CD4-positive, alpha-beta T cell treated with Interleukin-4 for 1 hour (primary cell): ENCODE measurements at places on chromosomes 6 and 20.
A peak's percentile ranks its signal among the peaks of the same experiment; 100 is the strongest.

DNA sequence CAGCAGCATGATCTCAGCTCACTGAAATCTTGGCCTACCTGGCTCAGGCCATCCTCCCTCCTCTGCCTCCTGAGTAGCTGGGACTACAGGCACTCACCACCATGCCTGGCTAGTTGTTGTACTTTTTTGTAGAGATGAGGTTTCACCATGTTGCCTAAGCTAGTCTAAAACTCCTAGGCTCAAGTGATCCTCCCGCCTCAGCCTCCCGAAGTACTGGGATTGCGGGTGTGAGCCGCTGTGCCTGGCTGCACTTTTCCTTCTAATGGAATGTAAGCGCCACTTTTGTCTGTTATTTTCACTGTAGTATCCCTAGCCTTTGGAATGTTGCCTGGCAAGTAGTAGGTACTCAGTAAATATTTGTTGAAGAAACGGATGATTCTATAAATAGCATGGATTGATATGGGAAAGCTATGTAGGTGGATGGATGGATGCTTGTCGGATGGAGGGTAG is 10.4 kb upstream of the TRIB3 start:
- DNase-seq, result no peak

- DNase-seq, result no peak
Observed at GRCh38 chr6:50840112-50840810, 21.6 kb downstream of the TFAP2B start.

DNA sequence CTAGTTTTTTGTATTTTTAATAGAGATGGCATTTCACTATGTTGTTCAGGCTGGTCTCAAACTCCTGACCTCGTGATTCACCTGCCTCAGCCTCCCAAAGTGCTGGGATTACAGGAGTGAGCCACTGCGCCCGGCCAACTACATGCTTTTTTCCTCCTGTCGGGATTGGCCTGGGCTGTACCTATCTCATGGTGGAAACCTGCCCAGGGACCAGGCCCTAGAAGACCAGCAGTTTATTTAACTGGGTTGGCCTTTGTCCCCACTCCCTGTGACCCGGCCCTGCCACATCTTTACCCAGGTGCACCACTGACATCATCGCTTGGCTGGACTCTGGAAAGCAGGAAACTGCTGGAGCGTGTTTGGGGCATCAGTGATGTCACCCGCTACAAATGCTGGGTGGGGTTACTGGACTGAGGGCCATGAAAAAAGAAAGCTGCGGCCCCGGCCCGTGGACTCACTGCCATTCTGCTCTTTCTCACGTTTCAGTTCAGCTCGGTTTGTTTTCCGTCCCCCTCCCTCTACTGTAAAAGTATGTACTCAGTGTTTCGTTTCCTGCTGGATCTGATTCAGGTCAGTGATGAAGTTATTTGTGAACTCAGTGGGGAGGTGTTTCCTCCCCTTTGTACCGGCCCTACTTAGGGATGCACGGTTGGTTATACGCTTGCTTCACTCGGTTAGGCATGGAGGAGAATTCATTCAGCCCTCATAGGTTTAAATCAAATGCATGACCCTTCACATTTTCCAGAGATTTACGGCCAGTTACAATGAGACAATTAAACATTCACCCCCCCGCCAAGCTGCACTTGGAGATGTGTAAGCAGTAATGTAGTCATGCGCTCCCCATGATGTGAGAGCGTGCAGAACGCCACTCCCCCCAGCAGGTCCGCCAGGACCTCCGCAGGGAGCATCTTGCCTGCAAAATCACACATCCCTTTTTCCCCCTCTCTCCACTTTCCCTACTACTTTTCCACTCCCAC is 179.3 kb downstream of the MTHFD1L start:
- DNase-seq, result no peak

DNA sequence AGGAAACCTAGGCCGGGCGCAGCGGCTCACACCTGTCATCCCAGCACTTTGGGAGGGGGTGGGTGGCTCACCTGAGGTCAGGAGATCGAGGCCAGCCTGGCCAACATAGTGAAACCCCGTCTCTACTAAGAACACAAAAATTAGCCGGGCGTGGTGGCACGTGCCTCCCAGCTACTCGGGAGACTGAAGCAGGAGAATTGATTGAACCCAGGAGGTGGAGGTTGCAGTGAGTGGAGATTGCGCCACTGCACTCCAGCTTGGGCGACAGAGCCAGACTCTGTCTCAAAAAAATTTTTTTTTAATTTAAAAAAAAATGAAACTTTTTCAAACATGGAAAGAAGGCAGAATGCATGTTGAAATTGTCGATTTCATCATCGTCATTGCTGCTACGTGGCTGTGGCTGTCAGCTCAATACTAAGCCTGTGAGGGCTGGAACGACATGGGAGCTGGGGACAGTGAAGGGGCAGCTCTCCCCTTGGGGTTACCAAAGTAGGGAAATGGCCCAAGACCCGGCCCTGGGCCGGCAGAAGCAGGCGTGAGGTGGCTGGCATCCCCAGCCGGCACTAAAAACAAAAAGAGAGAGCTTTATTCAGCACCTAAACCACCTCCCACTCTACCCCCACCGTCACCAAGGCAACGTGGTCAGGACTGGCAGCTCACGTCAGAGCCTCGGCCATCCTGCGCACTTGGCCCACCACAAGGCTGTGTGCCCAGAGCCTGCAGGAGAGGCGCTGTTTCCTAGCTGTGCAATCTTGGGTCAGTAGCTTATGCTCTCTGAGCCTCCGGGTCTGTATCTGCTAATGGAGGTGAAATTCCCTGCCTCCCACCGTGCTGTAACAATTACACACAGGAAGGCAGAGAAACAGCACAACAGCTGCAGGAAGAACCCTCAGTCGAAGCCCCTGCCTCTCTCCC is 30.8 kb downstream of the AGPAT4 start:
- DNase-seq, result peak; percentile 82

DNA sequence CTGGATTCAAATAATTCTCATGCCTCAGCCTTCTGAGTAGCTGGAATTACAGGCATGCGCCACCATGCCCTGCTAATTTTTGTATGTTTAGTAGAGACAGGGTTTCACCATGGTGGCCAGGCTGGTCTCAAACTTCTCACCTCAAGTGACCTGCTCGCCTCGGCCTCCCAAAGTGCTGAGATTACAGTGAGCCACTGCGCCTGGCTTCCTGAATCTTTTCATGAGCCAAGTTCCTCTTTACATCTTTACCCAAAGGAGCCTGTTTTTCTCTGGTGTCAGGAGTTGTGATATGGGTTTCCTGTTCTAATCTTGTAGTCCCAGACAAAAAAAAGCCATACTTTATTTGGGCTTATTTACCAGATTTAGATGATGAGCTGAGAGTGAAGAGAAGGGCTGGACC is 34.4 kb downstream of the PCNA start:
- no peak for DNase-seq

GRCh38 chr6:125743604-125744003 is 5.8 kb upstream of the HEY2 start:
- no peak for DNase-seq

DNA sequence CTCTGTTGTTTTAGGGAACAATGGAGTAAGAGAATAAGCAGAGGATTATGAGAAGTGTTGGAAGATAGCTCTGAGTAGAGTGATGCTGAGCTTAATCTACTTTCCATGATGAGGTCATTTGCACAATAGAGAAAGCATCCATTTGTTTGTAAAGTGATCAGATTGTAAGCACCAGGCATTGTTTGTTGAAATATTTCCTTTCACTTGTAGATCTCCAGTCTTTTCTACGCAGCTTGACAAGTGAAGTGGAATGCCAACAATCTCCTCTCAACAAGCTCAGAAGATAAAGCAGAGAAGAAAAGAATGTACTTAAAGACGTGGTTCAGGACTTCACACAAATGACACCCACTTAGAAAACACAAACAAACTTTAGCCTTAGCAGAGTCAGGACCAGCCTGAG is 80.1 kb upstream of the MARCKS start:
- no peak for DNase-seq

- no peak for DNase-seq
Observed at GRCh38 chr6:110068592-110068967, 90.5 kb downstream of the GPR6 start.

DNA sequence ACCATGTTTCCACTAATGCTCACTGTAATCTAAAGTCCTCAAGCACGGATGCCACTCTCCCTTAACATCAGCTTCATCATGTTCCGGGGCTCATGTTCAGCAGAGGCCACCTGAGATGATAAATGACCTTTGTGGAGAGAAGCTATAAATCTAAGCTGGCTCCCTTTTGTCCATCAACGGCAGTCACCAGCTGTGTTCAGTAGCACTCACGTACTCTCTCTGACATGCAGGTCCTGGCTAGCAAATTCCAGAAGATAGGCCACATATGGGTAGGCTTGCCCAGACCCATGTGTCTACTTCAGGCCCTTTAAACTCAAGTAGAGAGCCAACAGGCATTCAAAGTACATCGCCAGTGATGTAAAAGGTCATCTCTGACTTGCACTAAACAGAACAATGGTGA is 38.6 kb downstream of the MYLK4 start:
- no peak for DNase-seq

DNA sequence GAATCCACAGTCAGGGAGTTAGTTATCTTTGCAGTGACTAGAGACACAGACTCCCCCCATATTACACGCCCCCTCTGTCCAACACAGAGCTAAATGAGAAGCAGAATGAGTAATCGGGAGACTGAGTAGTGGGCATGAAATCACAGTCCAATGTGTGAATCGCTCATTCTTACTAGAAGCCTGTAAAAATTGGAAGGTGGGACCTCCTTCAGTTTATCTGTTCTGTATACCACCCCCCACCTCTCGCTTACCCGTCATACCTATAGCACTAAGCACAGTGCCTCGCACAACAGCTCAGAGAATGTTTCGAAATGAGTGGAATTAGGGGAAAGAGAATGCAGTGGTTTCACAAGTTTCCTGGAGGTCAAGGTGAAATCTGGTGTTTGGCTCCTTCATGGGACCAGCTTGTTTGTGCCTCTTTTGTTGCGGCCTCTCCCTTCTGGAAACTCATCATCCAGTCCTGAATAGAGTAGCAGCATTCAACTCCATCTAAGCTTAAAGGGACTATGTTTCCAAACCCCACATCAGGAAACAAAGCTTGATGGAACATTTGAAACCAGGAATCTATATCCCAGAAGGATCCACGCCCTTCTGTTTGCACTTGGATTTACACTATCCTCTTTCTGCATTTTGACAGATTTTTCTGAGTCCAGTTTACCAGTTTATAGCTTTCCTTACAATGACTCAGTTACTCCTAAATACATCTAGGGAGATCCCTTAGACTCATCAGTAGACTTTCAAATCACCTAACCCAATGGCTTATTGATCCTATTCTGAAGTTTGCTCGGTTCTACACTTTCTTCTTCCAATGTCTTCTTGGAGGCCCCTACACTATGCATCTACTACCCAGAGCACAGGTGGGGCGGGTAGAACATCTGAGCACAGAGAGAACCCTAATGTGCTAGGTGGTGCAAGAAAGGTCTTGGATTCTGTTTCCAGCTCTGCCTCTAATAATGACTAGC is 59.2 kb upstream of the PIM1 start:
- no peak for DNase-seq

DNA sequence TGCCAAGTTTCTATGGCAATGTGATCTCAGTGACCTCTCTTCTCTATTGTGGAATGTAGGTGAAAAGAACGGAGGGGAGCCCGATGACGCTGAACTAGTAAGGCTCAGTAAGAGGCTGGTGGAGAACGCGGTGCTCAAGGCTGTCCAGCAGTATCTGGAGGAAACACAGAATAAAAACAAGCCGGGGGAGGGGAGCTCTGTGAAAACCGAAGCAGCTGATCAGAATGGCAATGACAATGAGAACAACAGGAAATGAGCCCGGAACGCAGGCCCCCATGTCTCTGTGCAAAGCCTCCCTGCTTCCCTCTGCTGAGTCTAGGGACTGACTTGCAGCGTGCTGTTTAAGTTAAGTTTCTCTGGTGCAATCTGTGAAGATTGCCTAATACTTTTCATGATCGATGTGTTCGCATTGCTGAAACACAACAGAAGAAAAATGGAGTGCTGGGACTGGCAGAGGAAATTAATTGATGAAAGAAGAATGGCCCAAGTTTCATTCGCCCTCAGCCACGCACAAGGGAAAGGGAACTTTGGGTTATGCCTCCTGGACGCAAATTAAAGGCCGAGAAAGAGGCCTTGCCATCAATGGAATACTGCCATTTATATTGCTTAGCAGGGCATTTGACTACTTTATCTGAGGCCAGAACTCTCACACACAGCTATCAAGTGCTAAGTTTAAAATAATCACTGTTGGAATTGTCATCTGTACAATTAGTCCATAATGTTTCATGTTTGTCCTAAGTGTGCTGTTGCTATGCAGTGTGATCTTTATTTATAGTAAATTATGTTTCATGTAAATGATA is 146.4 kb downstream of the AKAP7 start:
- DNase-seq, result peak; percentile 70

DNA sequence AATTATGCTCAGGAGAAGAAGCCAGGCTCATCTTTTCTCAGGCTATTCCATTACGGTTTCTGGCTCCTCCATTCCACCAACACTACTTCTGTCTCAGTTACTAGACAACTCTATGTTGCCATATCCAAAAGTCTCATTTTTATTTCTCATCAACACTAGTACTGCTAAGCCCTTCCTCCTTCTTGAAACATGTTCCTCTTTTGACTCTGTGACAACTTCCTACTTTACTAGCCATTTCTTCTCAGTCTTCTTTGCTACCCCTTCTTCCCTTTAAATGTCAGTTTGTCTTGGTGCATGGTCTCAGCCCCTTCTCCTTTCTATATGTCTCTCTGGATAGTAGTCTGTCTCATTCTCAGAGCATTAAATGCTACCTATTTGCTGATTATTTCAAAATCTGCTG is 7.1 kb upstream of the ADGRG6 start:
- DNase-seq, result no peak

- no peak for DNase-seq
Observed at GRCh38 chr6:134173366-134173725, 120.9 kb upstream of the SLC2A12 start.

DNA sequence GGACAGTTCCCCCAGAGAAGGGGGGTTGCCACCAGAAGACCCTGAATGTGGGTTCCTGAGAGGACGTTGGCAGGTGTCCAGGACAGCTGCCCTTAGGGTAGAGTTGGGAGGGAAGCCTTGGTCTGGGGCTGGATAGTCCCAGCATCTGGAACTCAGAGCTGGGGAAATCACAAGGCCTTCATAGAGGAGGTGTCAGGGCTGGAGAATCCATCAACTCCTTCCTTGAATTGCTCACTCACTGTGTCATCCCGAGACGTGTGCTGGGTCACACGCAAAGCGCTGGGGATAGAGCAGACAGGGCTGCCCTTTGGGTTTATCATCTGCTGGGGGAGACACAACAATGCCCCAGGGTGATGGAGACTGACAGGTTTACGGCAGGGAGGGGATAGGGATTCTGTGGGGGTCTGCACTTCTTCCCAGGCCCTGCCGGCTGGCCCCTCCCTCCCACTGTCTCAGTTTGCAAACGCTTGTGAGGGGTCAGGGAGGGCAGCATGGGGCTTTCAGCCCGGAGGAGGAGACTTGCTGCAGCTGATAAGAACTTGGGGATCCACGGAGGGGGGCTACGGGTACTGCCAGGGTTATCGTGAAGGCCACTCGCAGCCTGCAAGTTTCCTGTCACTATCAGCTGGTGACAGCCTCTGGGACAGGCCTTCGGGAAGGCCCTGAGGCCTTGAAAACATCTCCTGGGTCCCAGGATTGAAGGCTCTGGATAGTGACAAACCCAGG is 18.6 kb downstream of the RBM38 start:
- DNase-seq, result no peak

- no peak for DNase-seq
Observed at GRCh38 chr6:52186075-52186474, at the start of gene IL17A. Gene IL17A, plus strand, starts transcription at chr6:52186375. Its CDS starts 57 bp downstream, at chr6:52186432.
